ENCODE measurements at places on chromosomes 4 and X.

DNA sequence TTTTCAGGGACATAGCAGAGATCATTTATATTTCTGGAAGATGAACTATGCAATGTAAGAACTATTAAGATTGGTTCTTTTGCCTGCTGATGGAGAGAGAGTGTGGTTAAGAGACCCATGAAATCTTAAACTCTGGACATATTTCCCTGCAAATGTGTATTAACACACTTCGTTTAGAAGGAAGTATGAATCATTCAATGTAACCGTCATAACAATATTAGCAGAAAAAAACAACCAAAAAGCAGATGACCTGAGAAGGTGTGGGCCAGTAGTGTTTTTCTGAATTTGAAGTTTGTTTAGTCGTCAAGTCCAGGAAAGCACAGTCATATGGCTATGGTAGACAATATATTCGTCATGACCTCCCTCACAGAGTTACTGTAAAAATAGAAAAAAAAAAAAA lies 2.5 kb upstream of the TMPRSS11D start:
- DNase-seq: no peak

DNA sequence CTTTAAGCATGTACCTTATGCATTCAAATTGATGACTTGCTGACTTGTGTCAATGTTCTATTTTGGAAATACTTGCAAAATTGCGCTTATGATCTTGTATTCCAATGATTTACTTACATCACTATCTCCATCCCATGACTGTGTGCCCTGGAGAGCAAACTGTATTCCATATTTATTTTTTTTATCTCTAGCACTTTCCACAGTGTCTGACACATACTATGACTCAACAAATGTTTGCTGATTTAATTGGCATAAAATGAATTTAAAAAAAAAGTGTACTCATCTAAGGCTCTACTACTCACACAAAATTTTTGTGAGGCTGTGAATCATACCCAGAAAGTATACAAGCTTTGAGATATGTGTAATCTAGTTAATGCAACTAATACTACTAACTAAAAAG lies 1066.8 kb upstream of the ADGRL3 start:
- no peak for DNase-seq

- DNase-seq: no peak
Measured at GRCh38 chr4:94947681-94948108, 189.9 kb downstream of the BMPR1B start.

DNA sequence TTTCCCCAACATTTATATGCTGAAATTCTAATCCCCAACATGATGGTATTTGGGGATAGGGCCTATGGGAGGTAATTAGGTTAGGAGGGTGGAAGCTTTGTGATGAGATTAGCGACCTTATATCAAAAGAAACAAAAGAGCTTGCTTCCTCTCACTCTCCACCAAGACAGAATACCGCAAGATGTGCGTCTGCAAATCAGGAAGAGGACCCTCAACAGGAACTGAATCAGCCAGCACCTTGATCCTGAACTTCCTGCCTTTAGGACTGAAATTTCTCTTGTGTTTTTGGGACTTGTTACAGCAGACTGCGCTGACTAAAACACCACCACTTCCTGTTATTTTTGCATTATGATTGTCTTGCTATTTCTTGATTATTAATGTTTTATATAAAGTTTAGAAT lies 1889.4 kb downstream of the C4orf33 start:
- no peak for DNase-seq

DNA sequence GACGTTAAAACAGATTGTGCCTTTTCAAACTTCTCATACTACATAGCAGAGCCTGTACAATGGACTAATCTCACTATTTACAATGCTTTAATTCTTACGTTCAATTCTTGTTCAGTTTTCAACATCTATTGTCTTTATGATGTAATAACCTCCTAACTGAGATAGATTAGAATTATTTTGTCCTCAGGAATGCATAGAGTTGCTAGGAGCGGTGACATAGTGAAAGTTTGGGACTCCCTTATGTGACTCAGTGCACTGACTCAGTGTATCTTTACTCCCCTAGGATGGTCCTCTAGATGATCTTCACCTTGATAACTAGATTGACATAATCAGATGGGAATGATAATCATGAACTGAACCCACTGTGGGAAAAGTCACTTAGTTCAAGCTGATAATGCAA lies 151.5 kb downstream of the VEGFC start:
- no peak for DNase-seq

GRCh38 chrX:95628796-95629195 lies 1055.8 kb upstream of the DIAPH2 start:
- DNase-seq: no peak

DNA sequence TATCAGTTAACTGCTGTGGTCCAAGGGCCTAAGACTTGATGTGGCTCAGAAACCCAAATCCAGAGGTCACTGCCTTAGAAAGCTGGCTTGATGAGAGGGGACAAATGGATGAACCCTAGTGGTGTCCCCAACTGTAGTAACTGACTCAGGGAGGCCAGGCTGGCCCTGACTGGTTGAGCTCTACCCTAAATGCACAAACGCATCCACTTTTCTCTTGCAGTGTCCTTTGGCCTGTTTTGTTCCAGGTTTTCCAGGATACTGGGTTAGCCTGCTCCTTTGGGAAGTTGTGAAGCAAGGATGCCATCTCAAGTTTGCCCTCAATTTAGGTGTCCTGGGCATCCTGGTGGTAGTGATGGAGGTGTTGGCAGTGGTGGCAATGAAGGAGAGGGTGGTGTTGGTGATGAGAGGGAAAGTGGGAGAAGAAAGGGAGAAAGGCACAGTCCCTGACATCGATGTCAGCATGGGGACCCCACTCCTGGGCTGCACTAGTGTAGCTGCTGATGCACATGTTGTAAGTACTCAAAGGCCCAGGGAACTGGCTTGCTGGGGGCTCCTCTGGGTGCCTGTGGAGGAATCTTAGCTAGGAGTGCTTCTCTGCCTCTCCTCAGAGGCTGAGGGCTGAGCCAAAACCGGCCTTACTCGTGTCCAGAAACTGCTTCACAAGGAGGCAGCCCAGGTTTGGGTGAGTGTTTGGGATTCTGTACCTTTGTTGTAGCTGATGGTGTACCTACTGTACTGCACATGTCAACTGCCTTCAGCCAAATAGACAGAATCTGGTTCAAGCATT lies 2.9 kb upstream of the HAND2 start:
- DNase-seq: no peak

GRCh38 chr4:173498771-173499170 lies 31.3 kb downstream of the HAND2 start:
- no peak for DNase-seq

GRCh38 chr4:101667348-101667747 lies 123.2 kb upstream of the BANK1 start:
- no peak for DNase-seq

GRCh38 chr4:38136604-38137003 lies 176.4 kb downstream of the PTTG2 start:
- DNase-seq: no peak

DNA sequence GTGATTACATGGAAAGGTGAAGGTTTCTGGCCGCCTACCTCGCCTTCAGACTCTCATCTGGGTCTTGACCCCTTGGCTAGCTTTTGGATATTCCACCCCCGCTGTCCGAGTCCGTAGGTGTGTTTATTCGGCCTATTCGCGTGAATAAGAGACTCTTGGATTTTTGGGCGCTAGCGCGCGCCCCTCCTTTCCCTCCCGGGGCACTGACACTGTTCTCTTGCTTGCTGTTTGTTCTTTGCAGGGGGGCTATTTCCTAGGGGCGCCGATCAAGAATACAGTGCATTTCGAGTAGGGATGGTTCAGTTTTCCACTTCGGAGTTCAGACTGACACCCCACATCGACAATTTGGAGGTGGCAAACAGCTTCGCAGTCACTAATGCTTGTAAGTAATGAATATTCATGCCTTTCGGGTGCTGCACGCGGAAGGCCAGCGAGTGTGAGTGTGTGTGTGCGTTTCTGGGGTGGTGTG lies 932 bp downstream of the GRIA2 start:
- DNase-seq: no peak

GRCh38 chr4:10101671-10102473 lies 14.7 kb downstream of the WDR1 start:
- no peak for DNase-seq

GRCh38 chrX:29788991-29789699 lies 426.2 kb upstream of the MAGEB2 start:
- no peak for DNase-seq

DNA sequence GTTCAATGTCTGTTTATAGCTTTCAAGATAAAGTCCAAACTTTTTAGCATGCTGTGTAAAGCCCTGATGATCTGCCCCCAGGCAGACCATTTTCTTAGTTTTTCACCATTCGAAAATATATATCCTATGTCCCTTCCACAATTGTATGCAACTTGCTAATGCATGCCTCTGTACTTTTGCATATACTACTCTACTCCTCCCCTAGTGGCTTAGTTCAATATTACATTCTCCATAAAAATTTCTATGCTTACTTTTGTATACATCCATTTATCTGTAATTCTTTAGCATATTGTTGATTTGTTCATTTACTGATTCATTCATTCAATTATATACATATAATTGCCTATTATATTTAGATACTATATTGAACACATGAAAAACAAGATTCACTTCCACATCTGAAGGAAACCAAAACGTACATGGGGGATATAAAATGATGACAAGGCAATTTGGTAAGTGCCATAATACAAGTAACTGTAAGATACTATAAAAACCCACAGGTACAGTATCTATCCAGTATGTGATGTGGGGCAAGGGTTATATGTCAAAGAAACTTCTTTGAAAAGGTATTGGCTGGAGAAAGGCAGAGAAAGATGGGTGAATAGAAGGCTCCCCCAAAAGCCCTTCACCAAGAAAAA lies 902.5 kb downstream of the FAM133A start:
- DNase-seq: no peak

- DNase-seq: no peak
Measured at GRCh38 chr4:95118497-95118896, 360.7 kb downstream of the BMPR1B start.

DNA sequence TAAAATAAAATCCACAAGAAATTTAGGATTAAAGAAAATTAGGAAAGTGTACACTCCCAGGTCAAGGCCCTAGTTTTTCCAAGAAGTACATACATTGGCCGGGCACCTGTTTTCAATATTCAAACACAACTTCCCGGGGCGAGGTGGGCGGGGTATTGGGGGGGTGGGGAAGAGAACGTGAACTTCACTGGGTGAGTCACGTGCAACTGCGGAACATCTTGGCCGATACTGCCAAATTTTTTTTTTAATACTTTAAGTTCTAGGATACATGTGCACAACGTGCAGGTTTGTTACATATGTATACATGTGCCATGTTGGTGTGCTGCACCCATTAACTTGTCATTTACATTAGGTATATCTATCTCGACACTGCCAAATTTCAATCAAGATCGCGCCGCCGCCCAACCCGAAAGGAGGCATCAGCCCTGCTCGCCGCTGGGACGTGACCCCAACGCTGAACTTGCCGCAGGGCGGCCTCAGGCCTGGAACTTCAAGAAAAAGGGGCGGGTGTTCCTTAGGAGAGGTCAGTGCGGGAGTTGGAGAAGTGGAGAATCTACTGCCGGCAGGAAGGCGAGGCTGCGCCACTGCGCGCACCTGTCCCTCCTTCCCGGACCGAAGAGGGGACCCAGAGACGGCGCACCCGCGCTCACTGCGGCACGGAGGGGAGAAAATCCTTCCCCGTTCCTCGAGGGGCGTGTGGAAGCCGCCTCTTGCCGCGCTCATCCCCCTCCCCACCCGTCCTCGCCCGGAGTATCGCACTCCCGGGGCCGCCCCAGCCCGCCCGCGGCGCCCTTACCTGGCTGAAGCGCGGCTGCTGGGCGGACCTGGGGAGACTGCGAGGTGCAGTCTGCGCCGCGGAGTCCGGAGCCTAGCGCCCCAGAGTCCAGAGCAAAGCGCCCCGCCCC lies at the start of gene TEC:
TEC (minus strand) TSS at position 883 of the 905 bp plus-strand sequence. CDS start 41,224 bp downstream, outside the sequence.
- DNase-seq: peak; percentile 6

DNA sequence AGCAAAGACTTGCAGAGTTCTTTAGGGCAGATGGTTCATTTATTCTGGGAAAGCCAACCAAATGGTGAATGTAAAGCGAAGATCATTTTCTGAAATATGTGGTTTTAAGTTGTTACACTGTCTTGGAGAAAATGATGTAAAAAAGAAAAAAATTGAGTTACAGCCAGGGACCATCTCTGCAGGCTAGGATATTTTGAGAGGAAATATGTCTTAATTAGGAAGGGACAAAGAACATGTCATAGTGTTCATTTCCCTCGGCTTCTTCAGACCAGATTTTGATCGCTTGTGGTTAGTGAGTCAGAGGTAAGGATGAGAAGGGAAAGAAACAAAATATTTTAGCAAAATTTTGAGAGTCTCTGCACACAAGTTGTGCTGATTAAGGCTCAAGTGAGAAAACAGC lies 59.0 kb upstream of the C1QTNF7 start:
- DNase-seq: no peak

DNA sequence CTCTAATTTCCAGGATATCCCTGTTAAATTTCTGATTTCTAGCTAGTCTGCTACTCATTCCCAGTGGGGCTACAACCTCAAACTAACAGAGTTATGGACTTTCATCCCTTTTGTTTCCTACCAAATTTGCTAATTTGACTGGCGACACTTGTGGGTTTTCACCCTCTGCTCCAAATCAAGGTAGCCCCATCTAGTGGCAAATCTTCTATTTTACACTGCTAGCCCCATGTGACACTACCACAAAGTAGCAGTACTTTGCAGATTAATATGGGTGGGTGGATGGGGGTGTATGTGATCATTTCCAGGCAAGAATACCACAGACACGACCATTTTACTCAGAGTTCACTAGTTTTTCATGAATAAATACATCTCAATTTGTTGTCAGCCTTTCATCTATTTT lies 150.3 kb downstream of the MSL3 start:
- DNase-seq: no peak

- DNase-seq: no peak
Measured at GRCh38 chrX:121579016-121579760, 531.8 kb downstream of the GLUD2 start.

- no peak for DNase-seq
Measured at GRCh38 chr4:15420642-15421041, 7.2 kb upstream of the C1QTNF7 start.

DNA sequence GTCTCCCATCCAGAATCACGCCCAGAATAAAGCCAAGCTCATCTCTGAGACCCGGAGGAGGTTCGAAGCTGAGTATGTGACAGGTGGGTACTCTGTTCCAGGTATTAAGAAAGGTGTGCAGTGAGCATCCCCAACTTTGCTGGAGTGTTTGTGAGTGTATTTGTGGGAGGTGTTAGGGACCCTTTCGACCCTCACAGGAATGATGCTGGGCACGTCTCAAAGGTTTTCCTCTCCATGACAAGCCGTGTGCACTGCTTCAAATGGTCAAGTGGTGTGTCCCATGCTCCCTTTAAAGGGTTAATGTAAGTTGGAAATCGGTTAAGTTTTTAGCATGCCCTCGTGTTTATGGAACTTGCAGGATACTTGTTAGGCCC lies 442 bp downstream of the MOSPD2 start:
- no peak for DNase-seq

GRCh38 chr4:145716661-145717200 lies 36.8 kb downstream of the C4orf51 start:
- no peak for DNase-seq

- no peak for DNase-seq
Measured at GRCh38 chr4:104457308-104457981, 37.2 kb downstream of the CXXC4 start.

GRCh38 chr4:122948671-122949070 lies 26.3 kb upstream of the NUDT6 start:
- no peak for DNase-seq

All from T follicular helper cell (primary cell).